ENCODE measurements at places on chromosomes 4 and X.

DNA sequence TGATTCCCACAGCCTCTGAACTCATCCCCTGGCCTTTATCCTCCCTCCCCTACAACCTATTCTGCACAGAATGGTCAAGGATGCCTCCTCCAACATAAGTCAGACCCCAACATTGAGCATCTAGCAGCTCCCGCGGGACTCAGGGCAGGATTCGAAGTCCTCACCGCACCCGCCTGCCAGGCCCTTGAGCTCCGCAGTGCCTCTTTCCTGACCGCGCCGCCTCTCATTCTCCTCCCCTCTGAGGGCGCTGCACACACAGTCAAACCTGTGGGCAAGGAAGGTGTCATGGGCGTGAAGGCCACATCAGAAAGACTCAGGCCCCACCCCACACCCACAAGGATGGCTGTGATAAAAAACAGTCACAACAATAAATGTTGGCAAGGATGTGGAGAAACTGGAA lies 84.1 kb downstream of the CPZ start:
- no peak for DNase-seq

DNA sequence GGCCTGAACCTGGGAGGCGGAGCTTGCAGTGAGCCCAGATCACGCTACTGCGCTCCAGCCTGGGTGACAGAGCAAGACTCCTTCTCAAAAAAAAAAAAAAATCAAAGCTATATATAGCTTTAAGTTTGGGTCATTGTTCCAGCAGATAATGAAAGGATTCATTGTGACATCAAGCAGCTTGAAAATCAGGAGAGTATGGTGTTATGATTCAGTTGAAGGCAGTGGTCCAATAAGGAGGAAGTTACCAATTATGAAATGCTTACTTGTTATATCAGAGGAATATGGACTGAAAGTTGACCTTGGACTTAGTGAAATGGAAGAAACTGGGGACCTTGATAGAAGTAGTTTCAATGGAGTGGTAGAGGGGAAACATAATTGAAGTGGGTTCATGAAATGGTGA lies 140.4 kb upstream of the MAD2L1 start:
- no peak for DNase-seq

GRCh38 chr4:100287534-100287933 lies 97.3 kb upstream of the DDIT4L start:
- peak; percentile 9 for DNase-seq

DNA sequence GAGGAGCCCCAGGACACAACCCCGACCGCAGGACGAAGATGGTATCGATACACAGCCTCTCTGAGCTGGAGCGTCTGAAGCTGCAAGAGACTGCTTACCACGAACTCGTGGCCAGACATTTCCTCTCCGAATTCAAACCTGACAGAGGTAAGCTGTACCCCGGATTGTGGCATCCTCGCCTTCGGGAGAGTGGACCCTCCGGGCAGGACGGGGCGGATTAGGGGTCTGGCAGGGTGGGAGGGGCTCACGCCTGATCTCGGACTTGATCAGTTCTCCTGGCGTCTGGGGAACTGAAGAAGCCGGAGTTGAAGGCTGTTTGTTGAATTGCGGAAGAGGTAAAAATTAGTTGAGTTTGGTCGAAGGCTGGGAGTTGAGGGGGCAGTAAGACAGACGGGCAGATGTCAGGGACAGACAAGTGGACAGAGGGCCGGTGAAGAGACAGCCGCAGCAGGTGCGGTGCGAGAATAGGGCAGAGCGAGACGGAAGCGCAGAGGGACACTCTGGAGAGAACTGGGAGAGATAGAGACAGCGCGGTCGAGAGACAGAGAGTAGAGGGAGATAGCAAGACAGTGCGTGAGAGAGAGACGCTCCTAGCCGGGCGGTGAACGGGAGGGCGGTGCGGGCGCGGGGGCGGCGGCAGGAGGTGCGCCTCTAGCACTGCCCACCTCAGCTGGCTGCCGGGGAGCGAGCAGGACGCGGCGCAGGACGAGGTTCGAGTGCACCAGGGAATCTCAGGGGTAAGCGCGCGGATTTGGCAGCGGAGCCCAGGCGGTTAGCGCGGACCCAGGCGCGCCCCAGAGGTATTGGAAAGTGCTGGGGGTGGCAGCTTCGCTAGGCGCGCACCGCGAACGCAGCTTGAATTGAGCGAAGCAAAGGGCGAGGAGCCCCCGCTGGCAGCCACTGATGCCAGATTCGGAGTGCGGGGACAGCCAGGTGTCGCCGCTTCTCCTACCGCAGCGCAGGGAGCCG lies 23.9 kb downstream of the ARHGAP36 start:
- DNase-seq = no peak

DNA sequence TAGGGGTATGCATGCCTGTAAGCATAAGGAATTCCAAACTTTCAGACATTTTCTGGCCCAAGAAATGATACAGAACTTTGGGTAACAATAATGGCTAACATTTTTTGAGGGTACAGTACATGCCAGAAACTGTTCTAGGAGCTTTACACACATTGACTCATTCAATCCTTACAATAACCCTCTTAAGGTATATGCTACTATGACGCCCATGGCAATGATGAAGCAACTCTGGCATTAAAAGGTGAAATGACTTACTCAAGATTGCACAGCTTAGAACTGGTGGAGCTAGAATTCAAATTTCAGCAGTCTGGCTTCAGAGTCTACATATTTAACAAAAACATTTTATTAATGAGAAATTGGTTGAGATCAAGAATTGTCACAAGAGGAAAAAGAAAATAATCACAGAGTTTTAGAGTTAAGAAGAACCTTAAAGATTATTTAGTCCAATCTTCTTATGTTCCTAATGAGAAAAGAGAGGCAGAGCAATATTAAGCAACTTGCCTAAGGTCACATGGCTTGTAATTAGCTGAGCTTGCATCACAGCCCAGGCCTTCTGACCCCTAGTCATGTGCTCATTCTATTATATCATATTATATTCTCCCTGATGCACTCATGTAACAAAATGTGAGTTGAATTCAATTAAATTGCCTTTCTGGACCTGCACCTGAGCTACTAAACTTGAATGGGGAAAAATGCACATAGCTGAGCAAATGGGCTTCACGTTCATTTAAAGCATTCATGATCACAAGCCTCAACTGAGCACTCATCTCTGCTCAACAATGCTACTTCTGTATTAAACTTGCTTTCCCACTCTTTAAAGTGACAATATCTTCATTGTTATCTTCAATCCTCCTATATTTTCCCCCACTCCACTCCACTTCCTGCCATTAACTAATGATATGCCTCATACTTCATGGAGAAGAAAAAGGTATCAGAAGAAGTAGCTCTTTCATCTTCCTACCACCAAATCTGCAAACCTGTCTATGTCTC lies 73.2 kb downstream of the ENOX2 start:
- no peak for DNase-seq

DNA sequence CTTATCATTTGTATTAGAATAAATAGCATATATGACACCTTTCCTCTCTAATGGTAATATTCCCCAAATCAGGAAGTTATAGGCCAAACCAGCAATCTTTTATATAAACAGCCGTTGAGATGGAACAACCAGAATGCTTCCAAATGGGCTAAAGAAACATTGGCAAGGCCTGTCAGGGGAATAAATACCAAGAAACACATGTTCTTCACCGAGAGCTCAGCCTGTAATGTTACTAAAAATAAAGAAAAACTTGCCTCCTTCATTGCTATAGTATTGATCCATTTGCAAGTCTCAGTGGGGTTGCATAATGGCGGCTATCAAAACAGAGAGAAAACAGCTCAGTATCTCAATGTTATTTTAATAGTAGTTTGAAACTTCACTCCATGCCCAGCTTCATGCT lies 104.9 kb downstream of the FAM13A start:
- DNase-seq = no peak

- no peak for DNase-seq
Observed at GRCh38 chr4:19776021-19776459, 475.7 kb upstream of the SLIT2 start.

DNA sequence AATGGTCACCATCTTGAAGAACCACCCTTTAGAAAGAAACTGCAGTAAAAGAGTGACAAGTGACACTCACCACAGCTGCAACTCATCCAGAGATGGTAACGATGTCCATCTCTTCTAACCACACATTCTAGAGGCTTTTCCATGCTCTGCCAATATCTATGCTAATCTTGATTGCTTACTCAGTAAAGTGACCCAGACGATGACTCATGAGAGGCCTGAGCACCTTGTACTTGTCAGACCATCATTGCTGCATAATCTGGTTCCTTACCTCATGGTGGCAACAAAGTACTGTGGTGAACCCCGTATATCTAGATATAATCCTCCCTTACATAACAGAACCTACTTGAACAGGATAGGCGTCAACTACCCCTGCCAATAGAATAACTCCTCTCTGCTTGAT lies 75.6 kb downstream of the CCNG2 start:
- no peak for DNase-seq
